ENCODE measurements at places on chromosomes 3 and 15.

GRCh38 chr3:143011705-143012104 is 10.3 kb downstream of the U2SURP start:
- DNase-seq: no peak

GRCh38 chr3:38090453-38090852 is 46.5 kb downstream of the ACAA1 start:
- no peak for DNase-seq

DNA sequence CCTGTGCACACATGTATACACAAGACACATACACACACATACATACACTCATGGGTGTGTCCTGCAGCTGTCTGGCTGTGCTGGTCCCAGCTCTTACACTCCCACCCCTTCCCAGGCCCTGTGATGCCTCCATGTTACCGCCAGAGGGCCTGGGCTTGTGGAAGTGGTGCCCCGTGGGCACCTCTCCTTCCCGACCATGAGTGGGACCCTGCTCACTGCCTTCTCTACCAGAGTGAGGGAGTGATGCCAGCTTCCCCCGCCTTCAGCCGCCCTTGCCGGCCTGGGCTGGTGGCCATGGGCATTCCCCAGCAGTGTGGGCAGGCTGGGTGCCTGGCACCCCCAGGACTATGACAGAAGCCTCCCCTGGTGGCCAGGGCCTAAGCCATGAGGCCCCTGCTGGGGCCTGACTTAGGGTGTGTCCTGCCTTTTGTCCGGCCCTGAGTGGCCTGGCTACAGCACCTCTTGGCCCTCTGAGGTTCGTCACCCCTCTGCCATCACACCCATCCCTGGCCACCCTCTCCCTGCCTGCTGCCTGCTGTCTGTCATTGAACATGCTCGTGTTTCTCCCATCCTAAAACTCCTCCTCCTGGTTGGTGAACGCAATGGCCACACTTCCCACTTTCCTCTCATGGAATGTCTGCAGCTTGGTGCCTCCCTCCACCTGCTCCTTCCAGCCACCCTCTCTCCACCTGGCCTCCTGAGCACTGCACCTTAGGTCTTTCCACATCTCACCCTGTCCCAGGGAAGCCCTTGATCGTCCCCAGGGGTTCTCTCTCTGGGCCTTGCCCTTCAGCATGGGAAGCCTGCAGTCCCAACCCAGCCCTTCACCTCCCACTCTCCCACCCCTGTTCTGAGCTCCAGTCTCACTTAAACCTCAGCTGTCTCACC is 14.6 kb downstream of the HDAC11 start:
- DNase-seq: no peak

- DNase-seq: no peak
Observed at GRCh38 chr3:791442-791841, 301.4 kb upstream of the CNTN6 start.

- DNase-seq: no peak
Observed at GRCh38 chr3:114764056-114764492, 383.0 kb downstream of the ZBTB20 start.

GRCh38 chr3:32186876-32187275 is 51.6 kb upstream of the CMTM8 start:
- no peak for DNase-seq

- DNase-seq: no peak
Observed at GRCh38 chr3:100730524-100730923, 21.2 kb downstream of the TFG start.

Data from cortex of kidney (tissue), 1 donor.